ENCODE measurements at places on chromosomes 7 and 10.

- no peak for DNase-seq
These were observed 26.2 kb downstream of the ADK start for GRCh38 chr10:74177140-74177677.

- DNase-seq: no peak
These were observed 96.9 kb upstream of the IL6 start for GRCh38 chr7:22630069-22630468.

DNA sequence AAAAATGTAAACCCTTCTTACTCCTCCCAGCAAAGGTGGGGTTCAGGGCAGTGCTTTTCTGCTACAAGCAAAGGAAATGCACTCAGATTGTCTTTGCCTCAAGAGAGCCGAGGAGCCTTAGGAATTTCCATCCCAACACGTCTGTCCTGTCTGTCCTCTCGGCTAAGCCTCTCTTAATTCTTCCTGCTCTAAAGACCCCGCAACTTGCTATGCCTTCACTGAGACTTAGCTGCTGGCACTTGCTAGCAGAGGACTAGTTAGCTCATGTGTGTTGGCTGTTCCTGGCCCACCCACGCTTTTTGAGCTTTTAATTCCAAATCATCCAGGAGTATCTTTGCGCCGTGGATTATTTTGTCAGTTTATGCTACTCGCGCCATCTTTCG, 481 bp upstream of the NPM3 start:
- DNase-seq: no peak

GRCh38 chr7:129612112-129613015, 844 bp downstream of the NRF1 start:
- DNase-seq: no peak

DNA sequence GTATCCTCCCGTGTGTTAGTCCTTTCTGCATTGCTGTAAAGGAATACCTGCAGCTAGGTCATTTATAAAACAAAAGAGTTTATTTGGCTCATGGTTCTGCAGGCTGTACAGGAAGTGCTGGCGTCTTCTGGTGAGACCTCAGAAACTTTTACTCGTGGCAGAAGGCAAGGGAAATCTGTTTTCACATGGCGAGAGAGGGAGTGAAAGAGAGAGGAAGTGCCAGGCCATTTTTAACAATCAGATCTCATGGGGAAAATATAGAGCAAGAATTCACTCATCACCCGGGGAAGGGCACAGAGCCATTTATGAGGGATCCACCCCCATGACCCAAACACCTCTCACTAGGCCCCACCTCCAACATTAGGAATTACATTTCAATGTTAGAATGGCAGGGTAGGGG, 952.2 kb downstream of the CNTNAP2 start:
- DNase-seq: no peak

GRCh38 chr7:50226669-50227068, 77.8 kb upstream of the IKZF1 start:
- no peak for DNase-seq

- no peak for DNase-seq
These were observed 127.7 kb downstream of the DYNC1I1 start for GRCh38 chr7:95899919-95900513.

DNA sequence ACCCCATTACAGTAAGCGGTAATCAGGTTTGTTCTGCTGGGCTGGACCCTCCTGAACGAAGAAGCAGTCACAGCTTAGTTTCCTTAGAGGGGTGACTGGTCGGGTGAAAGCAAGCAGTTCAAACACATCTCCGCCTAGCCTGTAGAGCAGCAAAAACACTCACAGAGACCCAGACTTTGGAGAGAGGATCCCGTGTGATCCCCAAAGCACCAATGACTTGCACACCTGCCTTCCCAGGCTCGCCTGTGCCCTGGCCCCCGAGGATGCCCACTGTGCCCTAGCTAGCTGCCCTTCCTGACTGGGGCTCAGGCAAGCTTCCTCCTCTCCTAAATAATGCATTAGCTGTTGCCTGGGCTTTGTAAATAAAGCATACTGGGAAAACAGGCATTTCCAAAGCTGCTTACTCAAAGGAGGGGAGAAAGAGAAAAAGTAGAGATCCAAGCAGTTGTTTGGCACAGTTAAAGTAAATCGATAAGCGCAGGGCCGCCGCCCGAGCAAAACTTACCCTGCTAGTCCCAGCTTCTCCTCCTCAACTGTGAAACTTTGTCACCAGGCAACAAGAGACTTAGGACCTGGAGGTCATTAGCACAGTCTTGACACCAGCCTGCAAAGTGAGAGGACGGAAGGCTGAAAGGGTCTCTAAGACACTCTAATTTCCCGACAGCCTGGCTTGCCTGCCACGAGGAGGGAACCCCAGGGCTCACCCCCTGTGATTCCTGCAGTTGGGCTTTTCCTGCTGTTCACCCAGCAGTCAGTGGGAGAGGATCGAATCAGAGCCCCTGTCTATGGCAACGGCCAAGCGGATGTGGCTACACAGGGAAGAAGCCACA, 4.8 kb downstream of the LRRC18 start:
- no peak for DNase-seq

- no peak for DNase-seq
These were observed 100.2 kb downstream of the AGMO start for GRCh38 chr7:15461576-15461975.

DNA sequence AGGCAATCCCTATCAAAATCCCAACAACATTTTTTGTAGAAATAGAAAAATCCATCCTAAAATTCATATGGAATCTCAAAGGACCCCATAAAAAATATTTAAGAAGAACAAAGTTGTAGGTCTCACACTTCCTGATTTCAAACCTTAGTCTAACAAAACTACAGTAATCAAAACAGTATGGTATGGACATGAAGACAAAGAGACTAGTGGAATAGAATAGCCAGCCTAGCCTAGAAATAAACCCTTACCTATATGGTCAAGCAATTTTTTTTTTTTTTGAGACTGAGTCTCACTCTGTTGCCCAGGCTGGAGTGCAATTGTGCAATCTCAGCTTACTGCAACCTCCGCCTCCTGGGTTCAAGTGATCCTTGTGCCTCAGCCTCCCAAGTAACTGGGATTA, 3.6 kb upstream of the TMEM120A start:
- DNase-seq: no peak

DNA sequence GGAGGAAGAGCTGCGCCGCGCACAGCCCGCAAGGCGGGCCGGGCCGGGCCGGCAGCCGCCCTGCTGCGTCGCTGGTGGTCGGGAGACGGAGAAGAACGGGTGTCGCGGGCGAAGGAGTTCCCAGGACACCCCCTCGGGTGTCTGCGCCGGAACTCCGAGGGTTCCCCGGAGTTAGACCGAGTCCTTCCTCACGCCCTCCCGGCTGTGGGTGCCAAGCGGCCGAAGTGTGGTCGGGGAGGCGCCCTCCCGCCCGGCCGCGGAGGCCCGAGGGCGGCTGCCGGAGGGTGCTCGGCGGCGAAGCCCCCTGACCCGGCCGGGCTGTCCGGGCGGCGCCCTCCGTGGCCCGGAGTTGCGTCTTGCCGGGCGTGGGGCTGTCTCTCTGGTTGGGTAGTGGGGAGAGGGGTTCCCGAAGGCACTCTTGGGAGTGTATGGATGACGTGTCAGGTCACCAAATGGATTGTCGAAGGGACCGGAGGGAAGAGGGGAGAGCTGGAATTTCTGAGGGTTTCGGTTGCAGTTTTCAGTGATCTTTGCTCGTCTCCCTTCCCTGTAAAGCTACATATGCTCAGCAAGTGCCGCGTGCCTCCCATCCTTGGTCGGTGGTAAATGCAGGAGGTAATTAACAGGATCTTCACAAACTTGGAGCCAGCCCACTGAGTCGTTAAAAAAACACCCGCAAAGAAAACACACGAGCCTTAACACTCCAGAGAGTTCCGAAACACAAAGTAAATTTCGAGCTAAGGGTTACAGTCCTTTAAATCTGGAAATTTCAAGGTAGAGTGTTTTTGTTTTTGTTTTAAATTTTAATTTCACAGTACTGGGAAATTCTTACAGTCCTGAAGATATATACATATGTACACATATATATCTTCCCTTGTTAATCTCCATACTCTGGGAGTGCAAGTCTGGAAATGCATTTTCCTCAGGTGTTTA, 871 bp downstream of the ST7 start:
- peak; percentile 7 for DNase-seq

DNA sequence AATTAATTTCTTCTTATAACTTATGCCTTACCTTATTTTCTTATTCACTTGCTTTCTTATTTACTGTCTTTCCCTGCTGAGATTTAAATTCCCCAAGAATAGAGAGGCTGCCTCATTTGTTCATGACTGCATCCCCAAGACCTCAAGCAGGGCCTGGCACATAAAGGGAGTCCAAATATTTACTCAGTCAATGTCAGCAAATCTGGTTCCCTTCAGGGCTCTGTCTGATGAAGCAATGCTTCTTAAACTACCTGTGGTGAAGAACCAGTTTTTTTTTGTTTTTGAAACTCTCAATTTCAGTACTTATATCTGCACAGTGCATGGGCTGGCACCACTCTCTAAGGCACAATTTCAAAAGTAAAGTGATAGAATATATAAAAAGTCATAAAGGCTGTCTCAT, 4.7 kb downstream of the ZNF239 start:
- DNase-seq: no peak

- DNase-seq: no peak
These were observed 604 bp downstream of the MXI1 start for GRCh38 chr10:110207805-110208613.

GRCh38 chr7:89887489-89887888, 266.8 kb upstream of the STEAP1 start:
- no peak for DNase-seq

GRCh38 chr10:33048223-33048622, 90.2 kb upstream of the ITGB1 start:
- DNase-seq: no peak

DNA sequence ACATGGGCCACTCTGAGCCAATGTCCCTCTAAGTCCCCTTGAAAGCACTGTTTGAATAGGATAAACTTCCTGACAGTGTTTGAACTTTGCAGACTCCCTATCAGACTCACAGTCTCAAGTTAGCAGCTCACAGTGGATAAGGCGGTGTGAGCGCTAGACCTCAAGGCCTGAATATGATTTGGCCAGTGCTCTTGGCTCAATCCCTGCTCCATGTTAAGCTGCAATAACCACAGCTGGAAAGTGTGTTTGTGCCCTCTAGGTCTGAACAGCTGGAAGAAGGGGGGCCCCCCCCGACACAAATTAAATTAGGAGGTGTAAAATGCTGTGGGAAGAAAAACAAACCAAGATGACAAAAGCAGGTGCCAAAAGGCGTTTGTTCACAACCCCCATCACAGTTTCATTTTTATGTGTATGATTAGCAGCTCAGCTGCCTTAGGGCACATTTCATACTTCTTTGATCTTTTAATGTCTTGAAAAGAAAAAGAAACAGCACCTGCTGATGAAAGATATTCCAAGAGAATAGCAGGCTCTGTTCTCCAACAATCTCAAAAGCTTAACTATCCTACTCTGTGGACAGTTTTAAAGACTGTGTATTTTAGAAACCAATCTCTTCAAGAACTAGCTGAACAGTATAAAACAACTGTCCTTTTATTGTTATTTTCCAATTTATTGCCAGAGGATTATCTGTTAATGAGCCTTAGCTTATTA, 167.6 kb downstream of the SNX13 start:
- DNase-seq: no peak

DNA sequence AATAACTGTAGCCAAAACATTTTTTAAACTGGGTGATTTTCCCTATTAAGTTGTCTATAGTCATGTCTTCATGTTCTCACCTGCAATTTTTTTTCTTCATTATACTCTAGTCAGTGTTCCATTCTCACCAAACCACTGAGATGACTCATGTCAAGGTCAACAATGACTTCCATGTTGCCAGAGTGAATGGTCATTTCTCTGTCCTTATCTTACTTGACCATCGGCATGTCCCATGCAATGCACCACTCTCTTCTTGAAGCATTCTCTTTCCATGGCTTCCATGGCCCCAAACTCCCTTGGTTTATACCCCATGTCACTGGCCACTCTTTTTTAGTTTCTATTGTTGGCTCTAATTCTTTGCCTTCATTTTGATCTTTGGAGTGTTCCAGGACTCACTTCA, 173.9 kb downstream of the PPP1R17 start:
- DNase-seq: no peak
